Activated CD4-positive, alpha-beta T cell treated with anti-CD3 and anti-CD28 coated beads, Interleukin-2, amount 50 U/mL, for 24 hours (primary cell): ENCODE measurements at places on chromosomes 2 and 18.

- DNase-seq = no peak
Measured at GRCh38 chr18:44035554-44035953, 645.1 kb upstream of the SETBP1 start.

GRCh38 chr2:133433455-133434451 lies 134.5 kb downstream of the NCKAP5 start:
- no peak for DNase-seq

- DNase-seq = no peak
Measured at GRCh38 chr2:140248623-140249022, 1468.4 kb upstream of the NXPH2 start.

GRCh38 chr18:56803051-56803450 lies 151.9 kb downstream of the WDR7 start:
- DNase-seq = no peak

DNA sequence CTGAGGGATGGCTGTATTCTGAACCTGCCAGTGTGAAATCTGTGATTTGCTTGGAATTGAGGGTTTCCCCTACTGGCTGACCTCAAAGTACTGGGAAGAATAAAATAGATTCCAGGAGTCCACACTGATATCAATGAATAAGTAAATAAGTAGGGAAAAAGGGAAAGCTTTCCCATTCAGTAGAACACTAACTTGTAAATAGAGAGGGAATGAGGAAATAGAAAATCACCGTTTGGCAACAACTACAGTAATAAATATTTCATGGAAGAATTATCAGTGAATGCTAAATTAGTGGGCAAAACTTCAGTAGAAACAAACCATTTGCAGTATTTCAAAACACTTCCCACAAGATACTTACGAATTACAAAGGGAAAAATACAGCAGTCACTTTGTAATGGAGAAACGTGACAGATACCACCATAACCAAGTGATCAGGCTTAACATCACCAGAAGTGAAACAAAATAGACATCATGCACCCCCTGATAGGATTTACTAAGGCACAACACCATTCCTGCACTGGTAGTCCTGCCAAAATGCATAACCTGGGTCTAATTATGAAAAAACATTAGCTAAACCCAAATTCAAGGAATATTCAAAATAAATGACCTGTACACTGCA lies 88.5 kb downstream of the ICA1L start:
- DNase-seq = no peak

DNA sequence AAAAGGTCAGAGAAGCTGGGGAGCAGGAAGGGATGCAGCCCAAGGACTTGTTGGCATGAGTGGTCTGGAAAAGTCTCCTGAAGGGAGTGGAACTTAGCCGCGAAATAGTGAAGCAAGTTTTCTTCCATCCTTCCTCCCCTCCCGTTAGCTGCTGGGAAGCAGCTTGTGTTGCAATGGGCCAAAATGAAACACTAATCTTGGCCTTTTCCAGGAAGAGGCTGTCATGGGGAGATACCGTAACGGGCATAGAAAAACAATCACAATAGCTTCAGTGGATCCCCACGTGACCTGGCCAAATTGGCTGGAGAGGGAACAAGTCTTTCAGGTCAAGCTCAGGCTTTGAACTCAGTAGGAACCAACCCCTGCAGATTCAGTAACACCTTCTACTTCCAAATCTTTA lies 49.3 kb downstream of the SEMA4F start:
- no peak for DNase-seq

DNA sequence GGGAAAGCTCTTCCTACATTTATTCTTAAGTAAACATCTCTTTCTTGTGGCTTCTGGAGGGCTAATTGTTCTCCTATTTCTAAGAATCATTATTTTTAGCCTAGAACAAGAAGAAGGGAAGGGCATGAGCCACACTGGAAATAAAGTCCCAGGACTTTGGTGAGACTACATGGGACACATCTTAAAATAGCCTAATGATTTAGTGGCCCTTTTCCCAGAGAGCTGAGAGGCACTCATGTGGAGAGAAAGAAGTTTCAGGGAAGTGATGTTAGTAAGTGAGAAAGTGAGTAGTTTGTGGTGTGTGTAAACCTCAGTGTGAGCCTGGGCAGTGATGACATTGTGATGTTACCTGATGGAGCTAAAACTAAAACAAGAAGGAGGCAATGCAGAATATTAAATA lies 14.6 kb downstream of the ITGA4 start:
- no peak for DNase-seq

DNA sequence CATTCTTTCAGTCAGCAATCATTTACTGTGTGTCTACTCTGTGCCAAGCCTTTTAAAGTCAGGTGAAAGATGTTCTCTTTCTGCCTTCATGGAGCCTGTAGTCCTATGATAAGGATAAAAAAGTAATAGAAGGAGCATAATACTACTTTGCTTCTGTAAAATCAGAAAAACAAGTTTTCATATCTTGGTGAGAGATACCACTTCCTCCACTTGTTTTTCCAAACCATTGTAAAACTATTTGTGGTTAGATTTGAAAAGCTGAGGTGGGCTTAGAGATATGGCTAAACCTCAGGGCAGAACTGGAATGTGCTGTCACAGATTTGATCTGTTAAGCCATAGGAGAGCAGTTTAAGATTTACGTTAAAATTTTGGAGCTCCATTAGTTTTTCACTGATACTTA lies 104.7 kb upstream of the FAM117B start:
- no peak for DNase-seq

- DNase-seq = no peak
Measured at GRCh38 chr18:48655508-48655907, 116.7 kb downstream of the CTIF start.
